ENCODE measurements at places on chromosomes 6 and 20. TPM values are rescaled to one million over a fixed set of nuclear protein-coding genes. Genes with fewer than 3 reads are reported as not detected.

The FKBP5 gene
- 6.9 TPM for polyA plus RNA-seq

The SYNGAP1 gene
- polyA plus RNA-seq: 5.3 TPM

The BNIP5 gene
- polyA plus RNA-seq: not detected

The POU3F2 gene
- polyA plus RNA-seq: not detected

The SMPD2 gene
- 4.5 TPM for polyA plus RNA-seq

The CLPSL2 gene
- not detected for polyA plus RNA-seq

The EYS gene
- not detected for polyA plus RNA-seq

The CDH26 gene
- 0.05 TPM for polyA plus RNA-seq

The MLN gene
- not detected for polyA plus RNA-seq

The TRIM31 gene
- not detected for polyA plus RNA-seq

The SLC17A1 gene
- not detected for polyA plus RNA-seq

The OR2J3 gene
- not detected for polyA plus RNA-seq

The PRRT1 gene
- polyA plus RNA-seq: 0.27 TPM

The C20orf202 gene
- polyA plus RNA-seq: not detected

The SLC17A2 gene
- not detected for polyA plus RNA-seq

The C20orf141 gene
- polyA plus RNA-seq: not detected
